ENCODE measurements at places on chromosomes 5 and 9.
A peak's percentile ranks its signal among the peaks of the same experiment; 100 is the strongest.

GRCh38 chr5:610744-611730, 1.1 kb upstream of the CEP72 start:
- no peak for DNase-seq
- H3K4me3 ChIP-seq: peak overlapping the region; percentile 80
- peaks cover 40% of the 10 kb centered on the region for H3K4me1 ChIP-seq
- peaks cover 13% of the 10 kb centered on the region for H3K36me3 ChIP-seq
- H3K27ac ChIP-seq: peak overlapping the region; percentile 58

DNA sequence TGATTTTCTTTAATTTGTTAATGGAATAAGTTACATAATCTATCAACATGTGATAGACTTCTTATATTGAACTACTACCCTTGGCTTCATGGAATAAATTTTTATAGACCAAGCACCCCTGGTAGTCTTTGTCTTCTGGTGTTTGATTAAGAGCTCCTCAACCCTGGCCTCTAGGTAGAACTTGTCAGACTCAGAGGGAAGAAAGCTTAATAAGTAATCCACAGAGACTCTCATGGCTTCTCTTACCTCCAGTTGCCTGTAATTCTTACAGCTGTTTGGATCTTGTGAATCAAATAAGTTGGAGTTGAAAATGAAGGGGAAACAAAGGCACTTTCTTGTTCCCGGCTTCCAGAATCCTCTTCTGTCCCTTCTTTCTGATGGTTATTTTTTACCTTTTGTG, 7.0 kb upstream of the GPR21 start:
- H3K36me3 ChIP-seq: peaks cover 19% of the 10 kb centered on the region
- no peak for DNase-seq
- no peak overlapping the region for H3K4me3 ChIP-seq
- H3K27ac ChIP-seq: no peak overlapping the region
- H3K27me3 ChIP-seq: no peaks in the 10 kb centered on the region
- H3K4me1 ChIP-seq: no peaks in the 10 kb centered on the region

DNA sequence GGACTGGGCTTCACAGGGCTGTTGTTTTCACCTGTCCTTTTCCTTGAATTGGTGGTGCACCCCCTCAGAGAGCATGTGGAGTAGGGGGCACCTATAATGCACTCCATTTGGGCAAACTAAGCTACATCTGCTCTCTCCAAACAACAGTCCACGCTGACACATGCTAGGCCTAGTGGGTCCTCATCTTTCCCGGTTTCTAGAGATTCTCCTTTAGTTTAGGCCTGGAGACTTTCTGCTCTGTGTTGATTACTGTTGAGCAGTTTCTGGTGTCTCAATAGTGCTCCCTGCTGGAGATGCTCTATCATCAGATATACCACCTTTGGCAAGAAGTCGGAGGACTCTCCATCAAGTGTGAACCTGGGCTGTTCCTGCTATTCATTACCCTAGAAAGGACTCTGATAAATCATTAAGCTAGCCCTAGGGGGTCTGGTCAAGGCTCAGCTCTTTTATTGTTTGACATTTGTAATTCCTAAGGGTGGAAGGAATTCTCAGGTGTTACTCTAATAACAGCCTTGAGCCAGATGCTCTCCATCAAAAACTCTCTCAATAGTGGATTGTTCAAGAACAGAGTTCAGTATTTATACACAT, 64.0 kb upstream of the FYB1 start:
- H3K27me3 ChIP-seq: no peaks in the 10 kb centered on the region
- H3K4me1 ChIP-seq: peaks cover 12% of the 10 kb centered on the region

GRCh38 chr5:94776167-94776566, 157.7 kb downstream of the SLF1 start:
- H3K4me1 ChIP-seq: no peaks in the 10 kb centered on the region
- no peaks in the 10 kb centered on the region for H3K36me3 ChIP-seq
- no peak overlapping the region for H3K27ac ChIP-seq
- DNase-seq: no peak

DNA sequence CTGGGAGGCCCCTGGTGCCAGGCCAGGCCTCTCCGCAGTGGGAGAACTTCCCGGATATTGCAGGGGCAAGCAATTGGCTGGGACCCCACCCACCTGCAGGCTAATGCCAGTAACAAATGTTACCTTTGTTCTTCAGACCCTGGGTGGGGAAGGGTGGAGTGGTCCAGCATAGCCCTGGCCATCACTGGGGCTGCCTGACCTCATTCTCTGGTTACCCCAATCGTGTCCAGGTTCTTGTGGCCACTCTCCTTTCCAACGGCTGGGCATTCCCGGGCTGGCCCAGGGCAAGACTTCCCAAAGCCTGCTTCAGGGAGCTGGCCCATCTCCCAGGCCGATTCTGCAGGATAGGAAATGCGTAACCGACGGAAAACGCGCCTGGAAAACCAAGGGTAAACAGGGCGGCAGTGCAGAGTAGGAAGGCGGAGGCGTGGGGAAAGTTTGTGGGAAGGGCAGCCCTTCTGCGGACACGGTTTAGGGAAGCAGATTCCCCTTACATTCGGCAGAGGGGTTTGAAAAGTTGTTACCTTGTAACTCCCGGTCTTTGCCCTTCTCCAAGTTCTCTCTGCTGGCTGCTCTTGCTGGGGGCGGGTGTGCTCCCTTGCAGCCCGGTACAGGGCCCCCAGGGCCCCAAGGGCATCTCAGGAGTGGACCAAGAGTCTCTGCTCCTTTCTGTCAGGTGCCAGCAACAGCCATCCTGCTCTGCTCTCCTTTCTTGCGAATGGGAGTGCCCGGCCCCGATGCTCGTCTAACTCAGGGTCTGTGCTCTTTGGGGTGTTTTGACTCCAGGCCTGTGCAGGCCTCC, 3.5 kb downstream of the NRARP start:
- H3K4me3 ChIP-seq: no peak overlapping the region
- H3K27me3 ChIP-seq: no peaks in the 10 kb centered on the region
- H3K4me1 ChIP-seq: no peaks in the 10 kb centered on the region
- DNase-seq: no peak

- no peaks in the 10 kb centered on the region for H3K36me3 ChIP-seq
- DNase-seq: peak; percentile 40
- H3K27ac ChIP-seq: no peak overlapping the region
- H3K4me1 ChIP-seq: no peaks in the 10 kb centered on the region
- H3K27me3 ChIP-seq: no peaks in the 10 kb centered on the region
- no peak overlapping the region for H3K4me3 ChIP-seq
These were observed 56.7 kb upstream of the RETREG1 start for GRCh38 chr5:16673241-16674201.

DNA sequence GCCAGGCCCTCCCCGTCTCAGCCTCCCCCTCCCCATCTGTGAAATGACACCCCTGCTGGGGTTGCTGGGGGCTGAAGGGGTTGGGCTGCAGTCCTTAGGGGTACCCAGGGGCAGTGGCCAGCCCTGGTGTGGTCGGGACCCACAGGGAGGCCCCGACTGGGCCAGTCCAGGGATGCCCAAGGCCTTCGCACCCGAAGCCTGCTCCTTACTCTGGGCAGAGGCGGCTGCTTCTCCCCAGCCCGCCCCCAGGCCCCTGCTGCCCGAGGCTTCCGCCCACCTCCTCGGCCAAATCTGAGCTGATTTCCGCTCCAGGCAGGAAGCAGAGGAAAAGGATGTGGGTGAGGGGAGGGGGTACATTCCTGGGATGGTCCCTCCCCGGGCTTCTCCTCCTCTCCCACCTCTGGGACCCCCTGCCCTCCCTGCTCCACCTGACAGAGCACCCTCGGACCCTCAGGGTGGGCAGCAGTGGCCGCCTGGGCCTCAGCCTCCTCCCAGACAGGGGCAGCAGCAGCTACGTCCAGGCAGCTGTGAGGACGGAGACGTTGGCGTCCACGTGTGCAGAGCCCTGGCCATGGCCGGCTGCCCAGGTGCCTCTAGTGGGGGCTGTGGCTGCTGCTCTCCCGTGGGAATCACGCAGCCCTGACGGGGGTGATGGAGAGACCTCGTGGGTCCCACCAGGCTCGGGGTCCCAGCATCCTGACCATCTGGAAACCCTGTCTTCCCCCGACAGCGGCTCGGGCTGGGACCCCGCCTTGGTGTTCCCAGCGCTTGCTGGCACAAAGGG, 4.2 kb upstream of the NRARP start:
- no peaks in the 10 kb centered on the region for H3K27me3 ChIP-seq
- no peak overlapping the region for H3K27ac ChIP-seq
- H3K36me3 ChIP-seq: no peaks in the 10 kb centered on the region
- no peaks in the 10 kb centered on the region for H3K4me1 ChIP-seq
- no peak overlapping the region for H3K4me3 ChIP-seq

DNA sequence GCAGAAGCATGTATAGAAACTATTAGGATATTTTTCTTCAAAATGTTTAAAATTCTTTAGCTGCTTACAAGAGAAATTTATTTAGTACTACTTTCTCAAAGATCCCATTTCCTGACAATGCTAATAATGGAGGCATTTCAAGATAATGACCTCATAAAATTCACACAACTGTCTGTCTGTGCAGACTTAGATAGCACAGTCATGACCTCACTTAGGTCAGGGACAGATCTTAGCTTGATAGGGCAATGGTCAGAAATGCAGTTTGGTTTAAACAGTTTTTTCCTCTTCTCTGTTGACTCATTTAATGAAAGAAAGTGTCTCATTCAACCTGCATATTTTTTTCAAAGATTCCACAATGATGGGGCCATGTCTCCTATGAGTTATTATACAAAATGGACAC, 128.4 kb downstream of the GRIA1 start:
- H3K4me3 ChIP-seq: no peak overlapping the region
- DNase-seq: no peak
- H3K27me3 ChIP-seq: no peaks in the 10 kb centered on the region
- no peak overlapping the region for H3K27ac ChIP-seq
